ENCODE measurements at places on chromosomes 6 and 20. TPM values are rescaled to one million over a fixed set of nuclear protein-coding genes. Genes with fewer than 3 reads are reported as not detected.

Gene ADTRP
- 0.72 TPM for total RNA-seq

Gene CDKN1A
- 461 TPM for total RNA-seq

Gene TMEM74B
- total RNA-seq: not detected

Gene SERAC1
- total RNA-seq: 35.1 TPM

Gene RNF182
- total RNA-seq: 3.3 TPM

DNA sequence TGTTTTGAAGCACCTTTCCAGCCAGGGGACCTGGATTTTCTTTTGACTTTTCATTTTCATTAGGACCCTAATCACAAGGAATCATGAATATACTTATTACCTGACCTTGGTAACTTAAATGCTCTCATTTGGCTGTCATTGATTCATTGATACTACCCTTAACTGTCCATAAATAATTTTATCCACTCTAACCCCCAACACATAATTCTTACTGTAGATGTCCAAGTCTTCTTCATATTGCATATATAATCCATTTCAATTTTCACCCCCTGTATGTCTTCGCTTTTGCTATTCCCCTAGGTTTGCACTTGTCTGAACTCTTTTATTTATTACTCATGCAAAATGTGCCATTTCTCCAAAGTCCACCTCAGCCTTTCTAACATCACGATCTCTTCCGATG is 602.9 kb downstream of the MMUT start:
- no peaks in the 10 kb centered on the region for H3K36me3 ChIP-seq
- no peaks in the 10 kb centered on the region for H3K4me1 ChIP-seq
- no peak overlapping the region for H3K4me3 ChIP-seq
- H3K27me3 ChIP-seq: no peaks in the 10 kb centered on the region
- DNase-seq: no peak
- H3K27ac ChIP-seq: no peak overlapping the region

DNA sequence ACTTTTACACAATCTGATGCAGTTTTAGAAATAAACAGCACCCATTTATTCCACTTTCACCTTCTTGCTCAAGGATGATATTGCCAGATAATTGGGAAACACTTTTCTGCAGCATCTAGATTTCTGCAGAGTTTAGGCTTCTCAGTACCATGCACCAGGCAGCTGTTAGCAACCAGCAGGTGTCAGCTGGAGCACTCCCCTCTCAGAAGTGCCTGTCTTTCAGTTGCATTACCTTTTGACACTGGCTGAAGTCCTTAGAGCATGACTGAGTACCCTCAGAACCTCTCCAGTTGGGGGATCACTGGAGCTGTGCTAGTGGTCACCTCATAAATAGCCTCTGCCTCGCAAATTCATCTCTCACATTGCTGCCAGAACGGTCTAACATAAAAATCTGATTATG is 91.2 kb downstream of the DNAH8 start:
- H3K27me3 ChIP-seq: peaks cover 2% of the 10 kb centered on the region
- H3K27ac ChIP-seq: no peak overlapping the region
- no peak overlapping the region for H3K4me3 ChIP-seq
- H3K36me3 ChIP-seq: no peaks in the 10 kb centered on the region
- DNase-seq: no peak

- no peaks in the 10 kb centered on the region for H3K27me3 ChIP-seq
- DNase-seq: no peak
- no peak overlapping the region for H3K4me3 ChIP-seq
- H3K4me1 ChIP-seq: peaks cover 17% of the 10 kb centered on the region
- H3K27ac ChIP-seq: no peak overlapping the region
- no peaks in the 10 kb centered on the region for H3K36me3 ChIP-seq
These were observed 55.6 kb downstream of the THEMIS start for GRCh38 chr6:127845242-127845641.

DNA sequence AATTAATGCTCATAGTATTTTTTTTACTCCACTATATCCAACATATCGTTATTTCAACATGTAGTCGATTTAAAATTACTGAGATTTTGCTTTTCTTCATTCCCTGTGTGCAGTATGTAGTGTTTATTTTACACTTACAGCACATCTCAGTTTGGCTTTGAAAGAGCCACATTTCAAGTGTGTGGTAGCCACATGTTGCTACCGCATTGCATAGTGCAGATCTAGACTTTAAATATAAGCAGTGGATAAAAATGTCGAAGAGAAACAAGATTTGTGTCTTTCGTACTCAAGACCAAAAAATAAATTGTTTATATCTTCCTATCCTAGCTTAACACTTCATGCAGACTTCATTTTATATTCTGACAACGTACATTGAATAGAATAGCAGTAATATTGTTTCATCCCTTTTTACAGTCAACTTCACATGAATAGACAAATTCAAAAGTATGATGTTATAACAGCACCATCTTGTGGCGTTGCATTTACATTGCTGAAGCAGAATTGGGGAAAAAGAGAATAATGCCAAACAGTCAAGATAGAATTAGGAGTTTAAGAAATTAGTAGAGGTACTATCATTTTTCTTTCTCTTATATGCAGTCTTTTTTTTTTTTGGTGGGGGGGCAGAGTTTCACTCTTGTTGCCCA is 29.9 kb downstream of the FBXO5 start:
- peaks cover 16% of the 10 kb centered on the region for H3K4me1 ChIP-seq
- H3K36me3 ChIP-seq: no peaks in the 10 kb centered on the region
- no peak overlapping the region for H3K27ac ChIP-seq
- DNase-seq: peak; percentile 71
- H3K4me3 ChIP-seq: no peak overlapping the region

DNA sequence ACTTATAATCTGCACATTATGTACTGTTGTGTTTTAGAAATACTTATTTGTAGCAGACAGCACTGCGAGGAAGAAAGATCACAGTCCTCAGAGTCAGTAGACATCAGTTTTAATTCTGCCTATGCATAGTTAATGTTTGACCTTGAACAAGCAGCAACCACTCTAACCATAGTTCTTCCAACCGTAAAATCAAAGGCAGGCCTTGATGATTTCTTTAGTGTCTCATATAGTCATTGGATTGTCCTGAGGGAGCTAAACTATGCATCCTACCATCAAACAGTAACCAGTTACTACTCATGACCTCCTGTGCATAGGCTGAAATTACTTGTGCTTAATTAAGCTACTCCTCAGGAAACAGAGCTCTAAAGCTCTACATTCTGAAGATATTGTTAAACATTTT is 294.8 kb upstream of the STXBP5 start:
- H3K27me3 ChIP-seq: no peaks in the 10 kb centered on the region
- H3K4me3 ChIP-seq: no peak overlapping the region
- H3K36me3 ChIP-seq: no peaks in the 10 kb centered on the region

- H3K4me3 ChIP-seq: no peak overlapping the region
- H3K27me3 ChIP-seq: no peaks in the 10 kb centered on the region
- H3K4me1 ChIP-seq: peaks cover 16% of the 10 kb centered on the region
- no peaks in the 10 kb centered on the region for H3K36me3 ChIP-seq
- DNase-seq: no peak
These were observed 205.1 kb upstream of the SMLR1 start for GRCh38 chr6:130622142-130622541.

DNA sequence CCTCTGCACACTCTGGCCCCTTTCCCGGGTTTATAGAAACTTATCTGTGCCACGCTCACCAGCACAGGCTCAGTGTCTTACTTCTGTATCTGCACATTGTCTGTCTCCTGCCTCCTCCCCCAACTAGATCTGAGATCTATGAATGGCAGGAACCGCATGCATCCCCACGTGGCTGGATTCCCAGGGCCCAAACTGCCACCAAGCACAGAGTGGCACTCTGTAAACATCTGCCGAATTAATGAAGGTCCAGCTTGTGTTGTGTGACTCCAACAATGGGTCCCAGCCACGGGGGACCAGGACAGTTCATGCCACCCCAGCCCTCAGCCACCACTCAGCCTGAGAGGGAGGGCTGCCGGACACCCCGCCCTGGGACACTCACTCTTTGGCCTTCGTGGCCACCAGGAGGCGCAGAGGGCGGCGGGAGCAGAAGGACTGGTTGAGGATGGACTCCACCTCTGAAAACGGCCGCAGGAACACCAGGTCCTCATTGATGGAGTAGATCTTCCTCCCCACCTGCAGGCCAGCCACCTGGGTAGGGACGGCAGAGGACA is 171.1 kb downstream of the PREX1 start:
- DNase-seq: peak; percentile 83
- no peak overlapping the region for H3K4me3 ChIP-seq
- H3K36me3 ChIP-seq: no peaks in the 10 kb centered on the region
- H3K4me1 ChIP-seq: peaks cover 3% of the 10 kb centered on the region

GRCh38 chr6:14621518-14621917 is 503.9 kb downstream of the CD83 start:
- no peak overlapping the region for H3K27ac ChIP-seq
- DNase-seq: peak; percentile 34
- no peaks in the 10 kb centered on the region for H3K4me1 ChIP-seq
- H3K36me3 ChIP-seq: no peaks in the 10 kb centered on the region
- H3K27me3 ChIP-seq: no peaks in the 10 kb centered on the region
- no peak overlapping the region for H3K4me3 ChIP-seq

- H3K4me3 ChIP-seq: no peak overlapping the region
- DNase-seq: no peak
- H3K4me1 ChIP-seq: no peaks in the 10 kb centered on the region
These were observed 30.7 kb upstream of the MYLIP start for GRCh38 chr6:16098211-16098610.

- no peak overlapping the region for H3K4me3 ChIP-seq
- H3K27ac ChIP-seq: no peak overlapping the region
- DNase-seq: no peak
- H3K36me3 ChIP-seq: no peaks in the 10 kb centered on the region
These were observed 15.4 kb downstream of the SNPH start for GRCh38 chr20:1281279-1282057.

DNA sequence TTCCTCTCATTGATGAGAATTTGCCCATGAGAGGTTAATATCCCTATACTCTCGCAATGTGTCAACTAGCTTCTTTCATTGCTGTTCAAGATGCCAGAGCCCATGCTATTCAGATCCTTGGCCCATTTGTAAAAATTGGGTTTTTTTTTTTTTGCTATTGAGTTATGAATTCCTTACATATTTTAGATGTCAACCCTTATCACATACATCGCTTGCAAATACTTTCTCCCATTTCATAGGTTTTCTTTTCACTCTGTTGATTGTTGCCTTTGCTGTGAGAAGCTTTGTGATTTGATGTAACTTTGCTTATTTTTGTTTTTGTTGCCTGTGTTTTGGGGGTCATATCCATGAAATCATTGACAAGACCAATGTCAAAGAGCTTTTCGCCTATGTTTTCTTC is 32.2 kb upstream of the IPCEF1 start:
- DNase-seq: no peak
- no peaks in the 10 kb centered on the region for H3K36me3 ChIP-seq
- peaks cover 5% of the 10 kb centered on the region for H3K27me3 ChIP-seq

GRCh38 chr6:7909323-7910276 is 988 bp downstream of the TXNDC5 start:
- H3K27me3 ChIP-seq: no peaks in the 10 kb centered on the region
- H3K4me3 ChIP-seq: peak overlapping the region; percentile 89
- H3K27ac ChIP-seq: peak overlapping the region; percentile 73
- peaks cover 14% of the 10 kb centered on the region for H3K4me1 ChIP-seq

- no peaks in the 10 kb centered on the region for H3K36me3 ChIP-seq
- no peaks in the 10 kb centered on the region for H3K27me3 ChIP-seq
- peaks cover 44% of the 10 kb centered on the region for H3K4me1 ChIP-seq
- H3K27ac ChIP-seq: peak overlapping the region; percentile 81
- peak; percentile 32 for DNase-seq
- H3K4me3 ChIP-seq: no peak overlapping the region
These were observed 37.8 kb upstream of the STXBP5 start for GRCh38 chr6:147166360-147166944.

DNA sequence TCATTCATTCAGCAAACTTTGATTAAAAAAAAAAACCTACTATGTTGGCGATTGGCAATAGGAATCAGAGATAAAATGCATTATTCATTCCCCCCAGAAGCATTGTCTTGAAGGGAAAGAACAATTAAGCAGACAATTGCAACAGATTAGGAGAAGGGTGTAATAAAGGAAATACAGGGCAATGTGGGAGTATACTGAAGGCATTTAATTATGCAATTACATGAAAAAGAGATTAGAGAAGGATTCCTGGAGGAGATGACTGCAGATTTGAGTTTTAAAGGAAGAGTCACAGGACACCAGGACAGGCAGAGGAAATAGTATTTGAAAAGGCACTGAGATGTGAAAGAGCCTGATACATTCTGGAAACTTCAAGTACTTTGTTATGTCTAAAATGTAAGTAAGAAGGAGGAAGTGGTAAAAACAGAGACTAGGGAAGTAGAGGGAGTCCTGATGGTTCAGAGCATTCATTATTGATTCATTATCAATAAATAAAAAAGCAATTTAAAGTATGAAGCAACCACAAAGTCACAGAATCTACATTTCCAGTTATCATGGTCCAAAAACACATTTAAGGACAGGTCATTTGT is 43.7 kb downstream of the THEMIS start:
- H3K27ac ChIP-seq: no peak overlapping the region
- no peaks in the 10 kb centered on the region for H3K27me3 ChIP-seq

DNA sequence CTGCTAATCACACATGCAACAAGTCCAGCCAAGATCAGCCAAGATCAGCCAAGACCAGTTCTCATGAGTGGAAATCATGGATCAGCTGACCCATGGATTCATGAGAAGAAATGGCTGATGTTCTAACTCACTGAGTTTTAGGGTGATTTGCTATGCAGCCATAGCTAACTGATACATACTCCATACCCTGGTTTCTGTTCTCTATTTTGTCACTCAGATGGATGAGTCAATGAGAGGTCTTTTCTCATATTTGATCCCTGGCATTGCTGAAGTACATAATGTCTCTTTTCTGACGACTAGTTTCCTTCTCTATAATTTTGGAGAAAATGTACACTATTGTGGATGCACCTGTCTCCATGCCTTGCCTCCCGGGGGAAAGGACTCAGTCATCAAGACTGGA is 118.4 kb upstream of the LY86 start:
- no peak overlapping the region for H3K27ac ChIP-seq
- H3K4me1 ChIP-seq: no peaks in the 10 kb centered on the region
- no peak overlapping the region for H3K4me3 ChIP-seq
- H3K27me3 ChIP-seq: no peaks in the 10 kb centered on the region
- H3K36me3 ChIP-seq: no peaks in the 10 kb centered on the region
- no peak for DNase-seq

DNA sequence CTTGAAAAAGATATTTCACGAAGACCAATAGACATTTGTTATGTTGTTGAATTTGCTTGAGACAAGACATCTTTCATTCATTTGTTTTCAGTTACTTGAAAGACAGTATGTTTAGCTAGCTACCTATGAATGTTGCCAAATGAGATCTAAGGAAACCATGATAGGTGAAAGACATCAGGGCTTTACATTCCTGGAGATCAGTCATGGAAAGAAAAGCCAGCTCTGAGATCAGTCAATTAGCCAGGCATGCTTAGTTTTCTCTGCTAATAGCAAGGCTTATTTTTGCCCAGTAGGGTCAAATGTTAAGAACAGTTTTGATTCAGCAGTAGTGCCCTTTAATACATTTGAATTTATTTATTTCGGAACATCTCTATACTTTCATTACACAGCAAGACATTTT is 116.5 kb upstream of the EDN1 start:
- no peak for DNase-seq
- H3K27me3 ChIP-seq: no peaks in the 10 kb centered on the region
- no peaks in the 10 kb centered on the region for H3K36me3 ChIP-seq
- H3K4me3 ChIP-seq: no peak overlapping the region
- no peaks in the 10 kb centered on the region for H3K4me1 ChIP-seq
- no peak overlapping the region for H3K27ac ChIP-seq
